ENCODE measurements at places on chromosomes 3 and 15.

DNA sequence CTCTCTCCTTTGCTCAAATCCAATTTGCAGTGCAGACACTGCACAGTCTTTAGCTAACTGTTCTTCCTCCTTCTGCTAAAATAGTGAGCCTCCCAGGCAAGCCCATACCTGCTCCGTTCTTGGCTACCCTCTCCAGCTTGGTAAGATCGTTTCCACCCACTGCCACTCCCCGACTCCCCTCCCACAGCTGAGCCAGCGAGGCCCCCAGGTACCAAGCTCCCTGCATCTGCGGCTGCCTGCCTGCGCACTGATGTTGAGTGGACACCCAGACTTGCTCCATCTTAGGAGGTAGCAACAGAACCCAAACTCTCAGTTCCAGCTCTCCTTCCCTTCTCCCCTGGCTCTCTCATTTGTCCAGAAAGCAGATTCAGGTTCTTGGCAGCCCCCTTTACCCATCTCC lies 7.9 kb upstream of the TNK2 start:
- no peak for DNase-seq

GRCh38 chr15:58433597-58434333 lies 2.0 kb downstream of the LIPC start:
- DNase-seq: no peak

GRCh38 chr15:71974211-71974610 lies 143.7 kb downstream of the MYO9A start:
- no peak for DNase-seq

DNA sequence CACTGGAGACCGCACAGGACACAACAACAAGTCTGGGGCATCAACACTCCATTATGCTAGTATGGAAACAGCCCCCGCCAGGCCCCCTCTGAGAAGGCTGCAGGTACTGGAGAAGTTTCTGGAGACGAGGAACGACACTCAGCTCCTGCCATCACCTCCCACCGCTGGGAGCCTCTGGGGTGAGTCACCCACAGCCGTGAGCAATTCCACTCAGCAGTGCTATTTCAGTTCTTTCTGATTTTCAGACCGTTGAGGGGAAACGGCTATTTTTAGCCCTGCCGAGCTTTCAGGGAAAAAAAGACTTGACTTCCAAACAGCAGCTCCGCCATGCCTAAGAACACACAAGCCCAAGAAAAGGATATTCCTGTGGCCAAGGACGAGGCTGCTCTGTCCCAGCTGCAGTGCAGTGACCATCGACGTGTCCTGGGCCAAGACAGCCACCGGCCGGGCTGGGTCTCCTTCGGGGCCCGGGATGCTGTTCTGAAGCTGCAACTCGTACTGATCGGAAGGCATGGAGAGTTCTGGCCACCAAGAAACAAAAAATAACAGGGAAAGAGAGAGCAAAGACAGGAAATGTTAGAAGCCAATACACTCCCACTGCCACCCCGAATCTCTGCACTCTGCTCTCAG lies 40.8 kb downstream of the NUP210 start:
- DNase-seq: no peak

GRCh38 chr3:42780892-42781700 lies 8.0 kb upstream of the CCDC13 start:
- DNase-seq: no peak

- no peak for DNase-seq
These were observed 26.9 kb upstream of the ZBBX start for GRCh38 chr3:167406876-167407492.

DNA sequence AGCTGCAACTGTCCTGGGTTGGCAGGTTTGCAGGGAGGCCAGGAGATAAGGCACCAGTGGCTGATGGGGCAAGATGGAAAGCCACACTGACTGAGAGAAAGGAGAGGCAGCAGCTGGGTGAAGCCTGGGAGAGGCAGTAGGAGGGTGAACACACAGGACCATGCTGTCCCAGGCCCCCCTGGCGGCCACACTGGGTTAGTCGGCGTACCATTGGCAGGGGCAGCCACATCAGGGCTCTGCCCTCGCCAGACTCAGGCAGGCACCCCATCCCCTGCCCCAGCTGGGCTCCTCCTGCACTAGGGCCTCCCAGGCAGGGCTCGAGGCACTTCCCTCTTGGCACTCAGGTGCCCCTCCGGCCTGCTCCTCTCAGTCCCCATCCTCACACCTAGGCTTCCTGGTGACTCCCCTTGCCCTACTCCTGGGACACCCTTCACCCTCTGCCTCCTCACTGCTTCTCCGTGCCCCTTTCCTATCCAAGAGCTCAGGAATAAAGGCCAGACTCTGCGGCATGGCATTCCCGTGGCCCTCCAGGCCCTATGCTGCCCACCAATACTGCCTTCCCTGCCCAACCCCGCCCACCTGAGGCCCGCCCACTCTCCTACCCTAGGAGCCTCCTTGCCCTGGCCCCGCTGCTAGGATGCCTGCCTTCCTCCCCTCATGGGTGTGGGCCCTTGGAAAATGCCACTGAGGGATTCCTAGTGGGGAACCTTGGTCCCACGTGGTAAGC lies 28.7 kb upstream of the DUSP7 start:
- DNase-seq: no peak

DNA sequence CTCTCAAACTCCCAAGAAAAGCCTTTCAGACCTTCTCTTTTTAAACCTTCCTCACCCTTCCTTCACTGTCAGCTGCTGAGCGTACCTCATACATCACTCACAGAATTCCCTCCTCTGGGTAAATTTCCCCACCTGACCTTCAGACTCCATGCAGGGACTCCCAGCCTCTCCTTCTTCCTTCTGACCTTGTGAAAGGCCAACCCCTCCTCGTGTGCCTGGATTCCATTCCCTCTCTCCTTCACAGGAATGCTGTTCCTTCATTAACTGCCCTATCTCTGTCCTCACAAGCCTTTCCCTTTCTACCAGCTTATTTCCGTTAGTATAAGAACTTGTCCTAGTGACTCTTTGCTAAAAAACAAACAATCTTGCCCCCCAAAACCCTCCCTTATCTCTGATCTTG lies 69.7 kb upstream of the MME start:
- DNase-seq: no peak

DNA sequence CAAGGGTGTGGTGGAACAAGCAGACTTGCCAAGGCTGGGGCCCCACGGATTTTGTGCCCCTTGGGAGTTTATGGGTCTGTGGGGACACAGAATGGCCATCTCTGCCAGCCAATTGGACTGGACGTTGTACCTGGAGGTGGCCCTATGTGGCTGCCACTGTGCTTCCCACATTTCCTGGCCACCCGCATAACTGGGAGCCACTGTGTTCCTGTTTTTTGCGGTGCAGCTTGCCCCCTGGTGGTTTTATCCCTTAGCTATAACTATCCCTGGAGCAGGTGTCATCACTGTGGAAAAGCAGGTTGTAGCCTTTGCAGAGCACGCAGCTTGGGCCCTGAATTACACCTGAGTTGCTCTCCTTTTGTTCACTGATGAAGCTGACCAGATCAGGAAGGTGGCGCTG lies 306.3 kb downstream of the ZPLD1 start:
- no peak for DNase-seq

- no peak for DNase-seq
These were observed 14.9 kb downstream of the AMOTL2 start for GRCh38 chr3:134359121-134360010.

GRCh38 chr3:188262913-188263683 lies 109.1 kb downstream of the LPP start:
- DNase-seq: no peak

DNA sequence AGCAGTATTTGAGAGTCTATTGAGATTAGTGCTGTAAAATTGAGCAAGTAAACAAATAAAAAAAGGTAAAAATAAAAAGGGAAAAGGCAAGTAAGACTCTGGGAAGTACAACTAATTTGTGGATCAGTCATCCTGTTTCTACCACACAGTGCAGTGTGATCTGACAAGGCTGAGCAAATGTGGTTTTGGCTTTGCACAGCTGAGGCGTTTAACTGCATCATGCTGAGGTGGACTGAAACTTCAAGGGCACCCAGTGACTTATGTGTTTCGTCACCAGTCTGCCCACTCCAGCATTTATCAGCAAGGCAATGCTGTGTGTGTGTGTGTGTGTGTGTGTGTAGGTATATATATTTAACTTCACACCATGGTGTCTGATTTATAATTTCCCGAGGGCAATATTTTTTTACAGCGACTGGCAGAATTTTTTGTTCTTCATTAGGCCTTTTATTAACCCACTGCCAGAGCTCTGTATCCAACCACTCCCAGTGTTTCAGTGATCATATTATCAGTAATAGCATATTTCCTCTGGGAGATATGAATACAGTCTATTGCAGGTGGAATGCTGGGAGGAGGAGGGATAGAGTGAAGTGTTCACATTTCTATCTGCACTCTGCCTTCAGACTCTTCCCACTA lies 131.5 kb upstream of the SATB1 start:
- DNase-seq: peak; percentile 72

GRCh38 chr3:50323092-50323600 lies 601 bp upstream of the HYAL2 start:
- no peak for DNase-seq

Data from stimulated activated CD4-positive, alpha-beta T cell treated with anti-CD3 and anti-CD28 coated beads, Interleukin-12 subunit alpha, Interleukin-12 subunit beta, amount 100 ng/mL, for 48 hours (primary cell).